NCI-H1417 treated with DMSO at 0.1 percent for 48 hours (cell line): ENCODE measurements at places on chromosomes 6 and 20.

GRCh38 chr6:15793288-15793687, 130.5 kb upstream of the DTNBP1 start:
- DNase-seq = no peak

- DNase-seq = no peak
Observed at GRCh38 chr6:154164397-154164796, 125.4 kb downstream of the OPRM1 start.

GRCh38 chr20:9736373-9736772, 102.5 kb downstream of the PAK5 start:
- DNase-seq = no peak

- no peak for DNase-seq
Observed at GRCh38 chr6:35061102-35061615, 80.0 kb downstream of the TCP11 start.

DNA sequence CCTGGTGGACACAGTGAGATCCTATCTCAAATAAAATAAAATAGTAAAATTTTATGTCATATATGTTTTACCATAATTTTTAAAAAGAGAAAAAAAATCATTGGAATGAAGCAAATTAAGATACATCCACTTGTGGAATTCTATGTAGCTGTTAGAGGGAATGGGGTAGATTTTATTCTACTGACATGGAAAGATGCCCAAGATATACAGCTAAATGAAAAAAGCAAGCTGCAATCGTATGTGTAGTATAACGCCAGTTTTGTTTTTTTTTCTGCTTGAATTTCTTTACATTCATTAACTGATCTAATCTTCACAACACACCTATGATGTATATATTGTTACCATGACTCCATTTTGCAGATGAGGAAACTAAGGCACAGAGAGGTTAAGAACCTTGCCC, 23.4 kb upstream of the RANBP9 start:
- DNase-seq = no peak

- DNase-seq = no peak
Observed at GRCh38 chr20:15030826-15031225, 693.4 kb upstream of the FLRT3 start.

DNA sequence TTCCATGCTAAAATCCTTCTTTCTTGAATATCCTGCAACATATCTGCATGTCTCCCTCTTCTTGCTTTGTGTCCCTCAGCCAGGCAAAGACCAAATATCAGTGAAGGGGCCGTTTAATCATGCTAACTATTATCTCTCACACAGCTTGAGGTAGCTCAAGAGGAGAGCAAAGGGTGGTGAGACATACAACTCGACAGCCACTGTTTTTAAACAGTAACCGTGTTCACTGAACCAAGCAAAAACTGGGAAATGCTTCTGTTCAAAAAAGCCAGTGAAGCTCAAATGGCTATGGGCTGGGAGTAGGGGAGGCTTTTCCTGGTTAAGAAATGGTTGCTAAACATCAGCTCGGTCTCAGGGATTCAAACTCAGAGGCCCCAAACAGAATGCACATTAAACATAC, 83.4 kb downstream of the MAP7 start:
- DNase-seq = no peak

DNA sequence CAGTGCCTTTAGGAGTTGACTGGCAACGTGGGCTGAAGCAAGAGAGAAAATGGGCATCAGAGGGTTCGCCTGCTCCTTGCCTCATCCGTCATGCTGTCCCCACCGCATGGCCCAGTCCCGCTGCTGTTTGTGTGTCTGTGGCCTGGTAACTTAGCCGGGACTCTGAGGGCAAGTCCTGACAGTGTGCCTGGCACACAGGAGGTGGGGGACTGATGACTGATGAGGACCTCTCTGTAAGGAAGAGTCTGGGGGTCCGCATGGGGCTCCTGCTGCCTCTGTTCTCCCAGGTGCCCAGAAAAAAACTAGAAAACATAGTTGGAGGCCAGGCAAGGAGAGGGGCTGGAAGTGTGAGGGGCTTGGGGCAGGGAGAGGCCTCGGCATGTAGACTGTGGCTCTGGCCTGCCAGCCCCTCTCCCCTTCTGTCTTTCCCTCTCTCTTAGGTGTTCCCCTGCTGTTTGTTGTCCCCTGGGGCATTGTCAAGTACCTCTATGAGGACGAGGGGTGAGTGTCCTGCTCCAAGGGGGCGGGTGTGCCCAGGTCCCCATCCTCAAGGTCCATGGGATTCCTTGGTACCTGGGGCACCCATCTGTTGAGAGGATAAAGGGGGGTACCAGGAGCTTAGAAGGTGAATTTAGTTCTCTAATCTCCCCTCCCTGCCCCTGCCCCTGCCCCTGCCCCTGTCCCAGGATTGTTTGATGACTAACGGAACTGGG, 29.5 kb downstream of the GLP1R start:
- DNase-seq = no peak

- DNase-seq = no peak
Observed at GRCh38 chr6:142902636-142903053, 42.3 kb downstream of the HIVEP2 start.

GRCh38 chr6:143135325-143135724, 74.6 kb downstream of the AIG1 start:
- DNase-seq = no peak

DNA sequence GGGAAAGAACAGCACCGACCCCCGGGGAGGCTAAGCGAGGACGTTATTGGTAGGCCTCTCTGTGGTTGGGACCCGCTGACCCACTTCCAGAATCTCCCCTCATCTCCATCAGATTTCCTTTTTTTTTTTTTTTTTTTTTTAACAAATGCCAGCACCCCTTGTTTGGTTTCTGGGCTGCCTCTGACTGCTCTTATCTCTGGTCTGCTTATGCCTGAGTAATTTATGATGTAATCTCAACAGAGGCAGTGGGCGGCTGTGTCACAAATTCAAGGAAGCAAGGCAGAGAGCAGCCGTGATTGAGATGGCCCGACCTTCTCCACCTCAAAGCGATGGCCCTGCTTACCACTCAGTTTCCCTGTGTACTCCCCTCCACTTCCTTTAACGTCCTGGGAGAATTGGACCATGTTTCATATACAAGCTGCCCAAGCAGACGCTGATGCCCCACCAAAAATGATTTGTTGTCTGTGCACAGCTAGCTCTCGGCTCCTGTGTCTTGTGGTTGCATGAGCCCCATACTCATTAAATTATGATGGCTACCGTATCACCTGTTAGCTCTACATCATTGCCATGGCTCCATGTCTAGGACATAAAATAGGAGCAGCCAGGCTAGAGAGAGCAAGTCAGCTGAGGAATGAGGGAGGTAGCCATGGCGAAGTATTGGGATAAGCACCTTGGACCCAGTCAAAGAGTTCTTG, 98.1 kb downstream of the ZNF217 start:
- no peak for DNase-seq

DNA sequence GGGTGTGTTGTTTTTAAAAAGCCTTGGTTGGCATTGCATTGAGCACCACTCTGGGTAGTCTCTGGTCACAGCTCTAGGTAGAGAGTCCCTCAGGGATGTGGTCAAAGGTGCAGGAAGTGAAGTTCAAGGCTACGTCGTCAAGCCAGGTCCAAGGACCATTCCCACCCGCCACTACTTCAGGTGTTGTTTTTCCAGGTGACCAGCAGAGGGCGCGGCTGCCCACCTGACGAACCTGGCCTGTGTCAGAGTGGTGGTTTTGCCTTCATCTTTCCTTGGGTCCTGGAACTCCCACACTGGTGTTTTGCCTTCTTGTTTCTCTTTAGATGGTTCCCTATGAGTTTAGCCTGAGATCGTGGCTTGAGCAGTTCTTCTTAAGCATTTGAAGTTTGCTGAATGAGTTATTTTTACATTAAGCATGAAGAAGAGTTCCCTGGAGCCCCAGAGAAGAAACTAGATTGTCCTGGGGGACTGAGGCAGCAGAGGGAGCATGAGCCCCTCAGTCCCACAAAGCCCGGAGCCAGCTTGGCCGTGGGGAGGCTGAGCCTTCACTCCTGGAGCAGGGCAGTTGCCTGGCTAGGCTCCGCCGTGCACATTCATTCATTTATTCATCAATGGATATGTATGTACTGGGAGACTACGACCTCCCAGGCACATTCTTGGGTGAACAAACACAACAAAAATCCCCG, 5.6 kb upstream of the PHACTR3 start:
- DNase-seq = peak; percentile 28

DNA sequence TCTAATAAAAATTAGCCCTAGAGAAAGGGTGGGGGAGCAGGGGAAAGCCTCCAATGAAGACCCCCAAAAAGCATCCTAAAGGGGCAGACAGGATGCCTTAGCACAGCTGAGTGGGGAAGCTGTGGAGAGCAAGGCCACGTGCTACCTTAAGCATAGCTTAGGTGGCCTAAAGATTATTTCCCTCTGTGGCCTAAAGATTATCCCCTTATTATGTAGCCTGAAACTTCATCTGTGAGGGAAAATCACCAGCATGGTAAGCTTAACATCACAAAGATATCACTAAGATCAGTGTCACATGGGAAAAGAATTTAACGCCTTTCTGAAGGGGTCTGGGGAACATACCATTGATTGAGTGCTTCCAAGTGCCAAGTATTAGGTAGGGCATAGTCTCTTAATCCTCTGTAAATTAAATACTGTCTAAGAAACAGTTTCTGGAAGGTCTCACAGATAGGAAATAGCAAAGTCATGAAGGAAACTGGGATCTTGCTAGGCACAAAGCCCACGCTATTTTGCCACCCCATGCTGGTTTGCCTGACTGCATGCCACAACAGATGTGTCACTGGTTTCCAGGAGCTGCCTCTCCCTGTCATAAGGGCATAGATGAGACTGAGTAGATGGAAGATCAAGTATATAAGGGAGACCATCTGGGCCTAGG, 170.0 kb downstream of the HACE1 start:
- no peak for DNase-seq

DNA sequence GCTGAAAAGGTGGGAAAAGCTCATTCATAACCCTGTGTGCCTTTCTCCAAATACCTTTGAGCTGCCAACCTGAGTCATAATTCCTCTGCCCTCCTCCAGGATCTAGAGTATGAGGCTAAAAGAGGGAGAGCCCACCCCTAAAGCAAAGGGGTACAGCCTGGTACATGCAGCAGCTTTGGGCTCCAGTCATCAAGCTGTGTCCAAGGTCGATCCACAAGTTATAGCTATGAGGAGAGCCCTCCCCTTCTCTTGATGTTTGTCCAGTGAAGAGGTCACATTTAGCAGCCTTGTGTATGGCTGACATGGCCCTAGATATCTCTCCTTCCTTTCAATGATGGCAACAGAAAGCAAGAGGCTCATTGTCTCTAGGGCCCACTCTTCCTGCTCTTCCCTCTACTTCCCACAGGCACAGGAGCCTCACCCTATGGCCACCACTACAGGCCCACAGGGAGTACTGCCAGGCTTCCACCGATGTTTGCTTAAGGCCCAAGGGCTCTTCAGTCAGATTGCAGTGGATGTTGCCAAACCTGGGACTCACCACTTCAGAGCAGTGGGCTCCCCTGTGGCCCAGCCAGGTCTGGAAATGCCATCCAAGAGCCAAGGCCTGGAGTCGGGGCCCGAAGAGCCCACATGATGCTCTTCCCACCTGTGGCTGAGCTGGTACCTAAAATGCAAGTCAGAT, 176.8 kb downstream of the CD83 start:
- no peak for DNase-seq

GRCh38 chr20:1029980-1030379, 27.9 kb upstream of the RSPO4 start:
- no peak for DNase-seq

- DNase-seq = no peak
Observed at GRCh38 chr20:50360218-50360672, 149.9 kb upstream of the PTPN1 start.

DNA sequence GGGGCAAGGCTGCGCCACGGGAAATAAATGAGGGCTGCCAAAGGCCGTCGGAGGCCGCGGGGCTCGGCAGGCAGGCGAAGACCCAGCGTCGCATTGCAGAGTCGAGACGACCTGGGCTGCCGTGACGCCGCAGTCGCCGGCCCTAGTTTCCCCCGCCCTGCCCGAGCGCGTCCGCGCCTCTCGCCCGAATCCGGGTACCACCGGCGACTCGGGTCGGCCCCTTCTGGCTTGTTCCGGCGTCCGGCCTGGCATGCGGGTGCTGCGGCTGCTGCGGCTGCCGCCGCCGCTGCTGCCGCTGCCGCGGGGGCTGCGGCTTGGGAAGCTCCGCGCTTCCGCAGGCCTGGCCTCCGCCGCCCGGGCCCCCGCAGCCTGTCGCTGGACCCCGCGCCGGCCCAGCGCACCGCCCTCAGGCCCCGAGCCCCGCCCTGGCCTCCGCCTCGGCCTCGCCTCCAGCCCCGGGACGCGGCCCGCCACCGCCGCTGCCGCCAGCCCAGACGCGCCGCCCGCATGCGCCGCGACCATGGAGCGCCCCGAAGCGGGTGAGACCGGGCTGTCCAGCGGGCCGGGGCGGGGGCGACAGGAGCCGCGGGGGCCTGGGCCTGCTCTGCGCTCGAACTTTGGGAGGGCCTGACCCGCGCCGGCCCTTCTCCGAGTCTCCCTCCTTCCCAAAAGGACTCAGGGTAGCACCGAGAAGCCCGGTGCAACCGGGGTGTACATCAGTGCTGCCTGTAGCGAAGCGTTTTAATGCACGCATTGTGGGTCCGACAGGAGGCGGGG, at the start of gene AKAP7:
Gene AKAP7, plus strand, starts transcription at position 224 of the 777 bp plus-strand sequence. Its CDS starts 297 bp downstream, at position 521.
- no peak for DNase-seq

DNA sequence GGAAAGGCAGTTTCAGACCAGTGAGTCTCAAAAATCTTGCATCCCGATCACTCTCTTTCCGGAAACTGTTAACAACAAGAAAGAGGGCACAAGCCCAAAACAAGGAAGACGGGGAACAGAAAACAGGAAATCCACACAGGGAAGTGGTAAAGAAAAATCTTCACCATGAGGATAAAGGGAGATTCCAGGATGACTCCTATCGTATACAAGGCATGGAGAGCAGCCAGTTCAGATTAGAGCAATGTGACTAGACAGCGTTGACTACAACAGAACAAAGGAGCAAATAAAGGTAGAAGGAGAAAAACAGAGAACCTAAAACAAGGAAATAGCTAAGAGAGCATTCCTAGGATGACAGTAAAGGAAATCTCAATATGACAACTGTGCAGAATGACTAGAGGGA, 26.5 kb downstream of the VNN1 start:
- no peak for DNase-seq

DNA sequence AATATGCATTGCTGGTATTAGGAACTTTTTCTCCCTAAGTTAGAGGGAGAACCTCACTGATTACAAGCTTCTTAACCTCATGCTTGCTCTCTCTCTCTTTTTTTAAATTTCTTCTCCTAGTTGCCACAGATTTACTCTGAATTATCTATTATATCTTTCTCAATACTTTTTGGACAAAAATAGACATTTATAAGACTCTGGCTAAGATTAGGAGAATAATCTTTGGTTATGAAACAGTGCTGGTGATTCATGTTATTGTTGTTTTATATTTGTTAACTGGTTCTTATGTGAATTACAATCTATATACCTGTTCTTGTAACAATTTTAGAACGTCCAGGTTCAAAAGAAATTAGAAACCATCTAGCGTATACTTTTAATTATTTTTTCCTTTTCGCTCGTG, 187.8 kb downstream of the OGFRL1 start:
- DNase-seq = no peak

GRCh38 chr6:22807261-22807660, 237.9 kb downstream of the HDGFL1 start:
- DNase-seq = no peak

- DNase-seq = no peak
Observed at GRCh38 chr6:103140308-103141027, 1719.3 kb downstream of the HACE1 start.
